Stimulated activated naive B cell treated with anti-CD40 and anti-IgM and Interleukin-4, amounts not matched to agents 10 μg/mL and 1 μg/mL and 100 μg/mL, for 72 hours (primary cell): ENCODE measurements at places on chromosomes 2 and 18.
A peak's percentile ranks its signal among the peaks of the same experiment; 100 is the strongest.

DNA sequence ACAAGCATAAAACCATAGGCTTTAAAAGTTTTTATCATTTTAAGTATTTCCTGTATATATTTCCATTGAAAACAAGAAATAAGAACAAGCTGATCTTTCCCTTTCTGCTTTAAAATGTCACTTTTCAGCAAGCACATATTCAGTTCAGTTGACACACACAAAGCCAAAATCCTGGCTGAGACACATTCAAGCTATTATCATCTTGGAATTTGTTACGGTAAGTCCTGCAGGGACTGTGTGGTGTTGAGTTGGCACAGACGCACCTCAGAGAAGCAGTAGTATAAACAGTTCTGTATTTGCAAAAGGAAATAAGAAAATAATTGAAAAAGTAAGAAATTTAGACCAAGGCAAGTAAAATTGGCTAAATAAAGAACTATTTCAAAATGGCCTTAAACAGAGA, 10.4 kb upstream of the DAW1 start:
- H3K36me3 ChIP-seq: no peaks in the 10 kb centered on the region
- no peaks in the 10 kb centered on the region for H3K4me1 ChIP-seq

DNA sequence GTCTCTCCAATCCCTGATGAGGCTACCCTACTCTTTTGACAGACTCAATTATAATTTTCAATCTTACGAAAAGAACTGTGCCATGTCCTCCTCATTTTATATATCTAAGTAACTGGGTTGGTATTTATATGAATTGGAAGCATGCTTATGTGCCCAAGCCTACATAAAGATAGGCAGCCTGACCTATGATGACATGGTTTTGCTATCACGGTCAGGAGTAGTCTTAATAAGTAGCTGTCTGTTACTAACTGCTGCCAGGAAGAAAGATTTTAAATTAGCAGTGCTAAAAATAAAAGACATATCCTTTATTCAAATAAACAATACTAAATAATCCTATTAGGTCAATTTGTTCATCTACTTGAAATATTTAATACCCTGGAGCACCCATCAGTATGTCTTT, 102.0 kb upstream of the DTNA start:
- H3K27ac ChIP-seq: no peak overlapping the region
- no peaks in the 10 kb centered on the region for H3K27me3 ChIP-seq
- no peaks in the 10 kb centered on the region for H3K4me1 ChIP-seq
- no peak for DNase-seq
- H3K4me3 ChIP-seq: no peak overlapping the region

DNA sequence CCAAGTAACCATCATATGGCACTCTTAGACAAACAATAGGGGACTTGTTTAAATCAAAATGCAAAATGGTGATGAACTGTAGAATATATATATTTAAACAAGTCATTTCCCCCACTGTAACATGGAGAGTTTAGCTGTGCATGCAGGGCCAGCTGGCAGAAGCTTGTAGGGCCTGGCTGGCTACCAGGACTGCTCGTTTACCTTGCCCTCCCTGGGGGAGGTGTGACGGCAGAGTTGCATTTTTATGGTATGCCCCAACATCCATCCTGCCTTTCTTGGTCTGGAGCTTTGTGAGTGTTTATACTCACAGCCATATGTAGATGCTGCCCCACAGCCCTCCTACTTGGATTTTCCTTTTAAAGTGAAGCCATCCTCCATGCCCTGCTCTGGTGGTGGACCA, 101.7 kb upstream of the ZFP36L2 start:
- no peak overlapping the region for H3K27ac ChIP-seq
- H3K4me3 ChIP-seq: no peak overlapping the region
- H3K4me1 ChIP-seq: no peaks in the 10 kb centered on the region
- no peaks in the 10 kb centered on the region for H3K27me3 ChIP-seq
- DNase-seq: no peak

DNA sequence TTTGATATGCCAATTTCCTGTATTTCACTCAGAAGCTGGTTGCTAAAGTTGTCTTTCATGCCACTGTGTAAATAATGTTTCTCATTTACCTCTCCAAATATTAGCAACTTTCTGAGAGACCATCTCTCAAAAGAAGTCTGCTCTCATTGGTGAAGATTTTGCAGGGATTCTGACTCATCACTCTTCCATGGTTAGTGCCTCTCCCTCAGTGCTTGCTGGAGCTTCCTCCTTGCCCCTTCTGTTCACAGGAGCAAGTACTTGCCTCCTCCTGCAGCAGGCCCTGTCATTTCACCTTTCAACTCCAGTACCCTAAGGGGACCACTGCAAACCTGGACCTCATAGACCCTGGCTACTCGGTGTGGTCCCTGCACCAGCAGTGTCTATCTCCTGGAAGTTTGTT, 168.8 kb downstream of the ZNF385B start:
- H3K4me3 ChIP-seq: no peak overlapping the region
- DNase-seq: no peak
- H3K27ac ChIP-seq: no peak overlapping the region
- peaks cover 23% of the 10 kb centered on the region for H3K27me3 ChIP-seq
- no peaks in the 10 kb centered on the region for H3K4me1 ChIP-seq
- H3K36me3 ChIP-seq: no peaks in the 10 kb centered on the region

GRCh38 chr2:197212344-197213262, 98.0 kb downstream of the ANKRD44 start:
- peak overlapping the region; percentile 72 for H3K4me3 ChIP-seq
- peaks cover 67% of the 10 kb centered on the region for H3K4me1 ChIP-seq
- peak overlapping the region; percentile 97 for H3K27ac ChIP-seq
- H3K27me3 ChIP-seq: no peaks in the 10 kb centered on the region
- H3K36me3 ChIP-seq: peaks cover 24% of the 10 kb centered on the region

DNA sequence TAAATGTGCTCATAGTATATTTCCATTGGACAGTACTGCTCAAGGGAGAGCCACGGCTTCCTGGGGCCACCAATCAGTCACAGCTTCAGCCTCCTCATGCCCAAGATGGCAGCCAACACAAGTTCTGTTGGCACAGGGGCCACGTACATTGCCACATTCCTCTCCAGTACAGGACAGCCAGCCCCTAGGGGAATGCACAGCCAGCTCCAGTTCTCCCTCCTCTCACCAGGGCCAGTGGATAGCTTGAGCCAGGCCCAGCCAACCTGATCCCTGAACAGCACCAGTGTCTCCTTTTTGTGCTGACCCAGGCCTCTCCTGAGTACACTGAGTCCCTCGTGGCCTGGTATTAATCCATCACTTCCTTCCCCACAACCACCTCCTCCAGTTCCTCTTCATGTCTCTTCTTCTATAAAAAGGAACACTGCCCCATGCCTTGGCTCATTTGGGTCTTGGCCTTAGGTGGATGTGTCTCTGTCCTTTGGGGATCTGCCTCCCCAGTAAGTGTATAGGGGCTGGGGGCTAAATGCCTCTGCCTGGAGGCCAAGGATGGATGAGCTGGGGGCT, 168.7 kb downstream of the TNS1 start:
- no peaks in the 10 kb centered on the region for H3K36me3 ChIP-seq
- no peak overlapping the region for H3K4me3 ChIP-seq
- no peak for DNase-seq
- no peaks in the 10 kb centered on the region for H3K27me3 ChIP-seq
- peaks cover 4% of the 10 kb centered on the region for H3K4me1 ChIP-seq
- H3K27ac ChIP-seq: no peak overlapping the region
